ENCODE measurements at places on chromosomes 6 and 20.
A peak's percentile ranks its signal among the peaks of the same experiment; 100 is the strongest.

- DNase-seq = no peak
Observed at GRCh38 chr6:53172468-53172803, 23.8 kb upstream of the GCM1 start.

DNA sequence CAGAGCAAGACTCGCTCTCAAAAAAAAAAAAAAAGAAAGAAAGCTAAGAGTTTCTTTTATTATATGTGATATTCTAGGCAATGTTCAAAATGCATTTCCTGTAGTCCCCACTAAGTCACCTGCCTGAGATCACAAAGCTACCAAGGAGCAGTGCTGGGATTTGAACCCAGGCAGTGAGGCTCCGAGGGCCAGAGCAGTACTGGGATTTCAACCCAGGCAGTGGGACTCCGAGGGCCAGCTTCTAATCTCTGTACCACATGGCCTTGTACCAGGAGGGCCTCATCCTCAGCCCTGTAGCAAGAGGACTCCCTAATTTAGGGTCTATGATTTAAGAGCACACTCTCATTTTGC lies 39.7 kb downstream of the ZMYND8 start:
- DNase-seq = no peak

- no peak for DNase-seq
Observed at GRCh38 chr6:118504611-118505010, 43.5 kb upstream of the PLN start.

GRCh38 chr6:107866606-107867301 lies 42.6 kb upstream of the SCML4 start:
- DNase-seq = peak; percentile 42

DNA sequence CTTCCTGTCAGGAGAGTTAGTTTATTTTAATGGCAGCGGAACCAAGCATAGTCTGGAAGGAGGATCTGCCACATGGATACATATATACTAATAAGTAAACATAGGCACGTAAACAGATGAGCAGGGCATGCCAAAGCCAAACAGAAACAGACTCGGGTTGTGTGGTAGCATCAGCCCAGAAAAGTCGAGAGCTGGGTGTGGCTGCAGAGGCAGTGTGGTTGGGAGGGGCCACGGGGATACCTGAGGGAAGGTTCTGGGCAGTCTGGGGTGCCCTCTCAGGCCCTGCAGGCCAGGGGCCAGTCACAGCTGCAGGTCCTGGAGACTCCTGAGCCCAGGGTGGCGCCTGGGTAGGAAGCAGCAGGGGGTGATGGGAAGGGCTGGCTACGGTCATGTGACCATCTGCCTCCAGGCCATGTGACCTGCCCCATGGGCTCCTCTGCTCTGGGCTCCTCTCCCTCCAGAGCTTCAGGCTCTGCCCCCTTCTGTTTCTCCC lies 42.8 kb upstream of the MRPS10 start:
- no peak for DNase-seq

All from PC-3 (cell line).